Neural crest cell (in vitro differentiated cells): ENCODE measurements at places on chromosomes 5 and 9. TPM values are rescaled to one million over a fixed set of nuclear protein-coding genes. Genes with fewer than 3 reads are reported as not detected.
A peak's percentile ranks its signal among the peaks of the same experiment; 100 is the strongest.

- H3K36me3 ChIP-seq: no peaks in the 10 kb centered on the region
- no peak overlapping the region for H3K4me3 ChIP-seq
- H3K4me1 ChIP-seq: no peaks in the 10 kb centered on the region
- no peaks in the 10 kb centered on the region for H3K27me3 ChIP-seq
- no peak for DNase-seq
These were observed 109.1 kb downstream of the DOCK2 start for GRCh38 chr5:169746147-169746694.

DNA sequence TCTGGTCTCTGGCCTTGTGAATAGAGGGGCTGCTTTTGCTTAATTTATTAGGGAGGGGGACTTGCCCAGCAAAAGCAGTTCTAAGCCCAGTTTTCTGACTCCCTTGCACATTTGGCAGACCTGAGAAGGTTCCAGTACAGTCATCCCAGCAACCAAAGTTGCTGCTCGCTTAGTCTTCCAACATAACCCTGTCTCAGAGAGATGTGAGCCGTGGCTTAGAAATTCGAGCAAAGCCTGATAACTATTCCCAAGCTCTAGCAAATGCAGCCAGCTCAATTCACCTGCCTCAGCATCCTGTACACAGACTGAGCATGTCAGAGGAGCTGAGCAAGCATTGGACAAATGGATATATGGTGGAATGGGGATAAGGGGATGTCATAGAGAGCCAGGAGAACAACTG lies 401.9 kb downstream of the SPOCK1 start:
- H3K36me3 ChIP-seq: no peaks in the 10 kb centered on the region
- H3K4me3 ChIP-seq: no peak overlapping the region
- no peak overlapping the region for H3K27ac ChIP-seq
- DNase-seq: no peak

GRCh38 chr5:156393980-156394379 lies 67.0 kb downstream of the SGCD start:
- H3K27ac ChIP-seq: no peak overlapping the region
- H3K4me3 ChIP-seq: no peak overlapping the region
- no peaks in the 10 kb centered on the region for H3K36me3 ChIP-seq
- H3K27me3 ChIP-seq: no peaks in the 10 kb centered on the region

DNA sequence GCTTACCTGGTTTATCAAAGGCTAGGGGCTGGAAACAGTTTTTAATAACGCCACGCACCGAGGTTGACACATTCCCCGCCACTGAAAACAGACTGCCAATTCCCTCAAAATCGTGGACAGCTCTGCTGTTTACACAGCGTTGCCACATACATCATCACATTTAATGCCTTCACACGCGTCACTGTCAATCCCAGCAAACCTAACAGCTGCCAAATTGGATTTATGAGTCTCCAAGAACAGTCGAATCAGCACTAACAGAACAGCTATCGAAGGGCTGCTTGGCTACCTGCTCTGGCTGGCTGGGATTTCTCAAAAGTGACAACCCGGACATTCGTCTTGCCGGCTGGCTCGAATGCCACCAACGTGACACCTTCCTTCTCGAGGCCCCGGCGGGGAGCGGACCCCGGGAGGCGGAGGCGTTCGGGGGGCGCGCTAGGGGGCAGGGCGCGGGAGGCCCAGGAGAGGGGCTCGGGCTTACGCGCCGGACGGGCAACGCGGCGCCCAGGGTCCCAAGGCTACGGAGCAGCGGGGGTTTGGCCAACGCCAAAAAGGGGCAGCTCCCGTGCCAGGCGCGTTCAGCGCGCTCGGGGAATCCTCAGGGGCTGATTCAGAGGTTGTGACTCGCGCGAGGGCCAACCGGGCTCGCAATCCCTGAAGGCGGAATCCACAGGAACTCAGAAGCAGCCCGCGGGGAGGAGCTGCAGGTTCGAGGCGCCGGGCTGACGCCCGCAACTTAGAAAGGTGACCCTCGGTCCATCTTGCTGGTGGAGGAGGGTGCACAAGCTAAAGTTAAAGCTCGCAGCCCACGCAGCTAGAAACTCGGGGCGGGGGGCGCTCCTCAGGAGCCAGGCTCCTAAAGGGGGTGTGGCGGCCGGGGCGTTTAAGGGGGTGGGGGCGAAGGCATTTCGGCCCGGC lies 1.2 kb downstream of the CDC14B start:
- peaks cover 3% of the 10 kb centered on the region for H3K27me3 ChIP-seq
- H3K4me1 ChIP-seq: peaks cover 45% of the 10 kb centered on the region
- no peak for DNase-seq

DNA sequence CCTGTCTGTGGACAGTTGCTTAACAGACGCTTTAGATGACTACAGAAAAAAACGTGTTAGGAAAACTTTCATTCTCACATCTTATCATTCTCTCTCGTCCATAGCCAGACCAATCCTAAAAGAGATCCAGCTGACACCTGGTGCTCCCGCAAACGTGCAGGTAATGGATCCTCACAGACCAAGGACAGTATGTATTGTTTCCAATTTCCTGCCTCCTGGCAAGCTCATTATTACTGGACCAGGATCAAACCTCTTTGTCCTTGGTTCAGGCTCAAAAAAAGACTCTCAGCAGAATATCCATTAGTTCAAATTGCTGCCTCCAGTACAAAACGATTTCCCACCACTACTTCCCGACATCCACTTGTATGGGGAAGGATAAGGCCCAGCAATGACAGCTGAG lies 62.4 kb downstream of the SERINC5 start:
- H3K36me3 ChIP-seq: no peaks in the 10 kb centered on the region
- H3K4me1 ChIP-seq: peaks cover 60% of the 10 kb centered on the region
- peaks cover 11% of the 10 kb centered on the region for H3K27me3 ChIP-seq
- H3K4me3 ChIP-seq: peak overlapping the region; percentile 9

DNA sequence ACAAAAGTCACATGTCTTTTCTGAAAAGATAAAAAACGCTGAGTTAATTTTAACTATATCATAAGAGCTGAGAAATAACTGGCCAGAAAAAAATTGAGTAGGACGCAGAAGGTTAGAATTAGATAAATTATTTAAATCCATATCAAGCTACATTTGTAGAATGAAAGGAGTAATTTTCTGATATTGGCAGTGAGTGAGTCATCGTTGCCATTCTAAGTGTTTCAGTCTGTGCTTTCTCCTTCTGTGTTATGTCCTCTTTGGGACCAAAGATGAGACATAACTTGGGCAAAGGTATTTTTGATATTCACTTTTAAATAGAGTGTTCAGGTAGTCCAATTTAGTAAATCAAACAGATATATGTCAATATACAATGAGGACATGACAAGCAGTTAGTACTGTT lies 34.4 kb upstream of the KCNN2 start:
- no peaks in the 10 kb centered on the region for H3K36me3 ChIP-seq
- no peak for DNase-seq
- H3K27me3 ChIP-seq: no peaks in the 10 kb centered on the region
- no peak overlapping the region for H3K27ac ChIP-seq

DNA sequence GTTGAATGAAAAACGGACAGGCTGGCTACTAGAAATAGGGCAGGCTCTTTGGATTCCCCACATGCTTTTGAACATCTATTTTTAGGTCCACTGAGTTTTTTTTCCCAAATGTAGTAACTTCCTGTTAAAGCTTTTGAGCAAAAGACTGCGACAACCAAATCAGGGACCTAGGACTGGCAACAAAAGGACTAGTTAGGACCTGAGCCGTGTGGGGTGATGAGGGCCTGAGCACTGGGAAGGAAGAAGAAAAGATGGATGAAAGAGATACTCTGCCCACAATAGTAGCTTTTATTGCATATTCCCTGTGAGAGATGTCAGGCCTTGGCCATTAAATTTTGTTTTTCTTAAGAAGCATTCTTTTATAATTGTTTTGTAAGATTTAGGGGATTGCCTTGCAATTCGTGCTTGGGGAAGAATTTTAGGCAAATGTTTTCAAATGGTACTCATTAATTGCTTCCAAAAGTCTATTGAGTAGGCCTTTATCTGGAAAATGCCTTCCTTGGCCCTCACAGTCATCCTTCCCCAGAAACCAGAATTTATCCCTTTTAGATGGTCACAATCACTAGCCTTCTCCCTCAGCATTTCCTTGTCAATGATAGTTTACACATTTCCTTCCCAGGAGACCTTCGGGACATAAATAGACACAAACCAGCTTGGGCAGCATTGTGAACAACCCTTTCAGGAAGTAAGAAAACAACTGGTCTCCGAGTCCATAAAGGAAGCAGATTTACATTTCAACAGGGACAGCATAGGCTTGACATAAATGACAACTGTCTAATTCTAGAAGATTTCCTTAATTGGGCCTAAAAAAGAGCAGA lies 166.5 kb downstream of the RMI1 start:
- no peak overlapping the region for H3K4me3 ChIP-seq
- H3K27ac ChIP-seq: peak overlapping the region; percentile 89
- H3K27me3 ChIP-seq: peaks cover 15% of the 10 kb centered on the region
- no peak for DNase-seq

DNA sequence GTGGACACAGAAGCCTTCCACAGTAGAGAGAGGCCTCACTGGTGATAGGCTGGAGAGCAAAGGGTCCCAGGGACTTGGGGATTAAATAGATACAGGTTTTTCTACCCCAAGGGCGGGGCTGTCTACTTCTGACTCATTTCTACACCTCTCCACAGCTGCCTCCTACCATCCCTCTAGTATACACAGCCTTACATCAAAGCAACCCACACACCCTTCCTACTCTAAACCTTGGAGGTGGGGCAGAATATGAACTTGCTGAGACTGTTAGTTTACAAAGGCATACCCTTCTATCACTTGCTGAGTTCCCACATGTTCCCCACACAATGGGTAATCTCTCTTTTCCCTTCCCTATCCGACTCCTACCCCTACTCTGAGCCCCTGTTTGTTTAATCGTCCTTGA lies 19.9 kb upstream of the PCA3 start:
- no peaks in the 10 kb centered on the region for H3K4me1 ChIP-seq
- no peak for DNase-seq
- no peak overlapping the region for H3K27ac ChIP-seq
- H3K4me3 ChIP-seq: no peak overlapping the region
- peaks cover 6% of the 10 kb centered on the region for H3K36me3 ChIP-seq

- no peaks in the 10 kb centered on the region for H3K27me3 ChIP-seq
- no peaks in the 10 kb centered on the region for H3K4me1 ChIP-seq
- no peak for DNase-seq
- peaks cover 15% of the 10 kb centered on the region for H3K36me3 ChIP-seq
These were observed 35.5 kb downstream of the FBXO10 start for GRCh38 chr9:37540634-37541033.

- no peak for DNase-seq
- no peak overlapping the region for H3K4me3 ChIP-seq
- peaks cover 6% of the 10 kb centered on the region for H3K27me3 ChIP-seq
- H3K36me3 ChIP-seq: no peaks in the 10 kb centered on the region
- H3K4me1 ChIP-seq: peaks cover 11% of the 10 kb centered on the region
These were observed 45.7 kb upstream of the ALDH1B1 start for GRCh38 chr9:38346811-38347210.

DNA sequence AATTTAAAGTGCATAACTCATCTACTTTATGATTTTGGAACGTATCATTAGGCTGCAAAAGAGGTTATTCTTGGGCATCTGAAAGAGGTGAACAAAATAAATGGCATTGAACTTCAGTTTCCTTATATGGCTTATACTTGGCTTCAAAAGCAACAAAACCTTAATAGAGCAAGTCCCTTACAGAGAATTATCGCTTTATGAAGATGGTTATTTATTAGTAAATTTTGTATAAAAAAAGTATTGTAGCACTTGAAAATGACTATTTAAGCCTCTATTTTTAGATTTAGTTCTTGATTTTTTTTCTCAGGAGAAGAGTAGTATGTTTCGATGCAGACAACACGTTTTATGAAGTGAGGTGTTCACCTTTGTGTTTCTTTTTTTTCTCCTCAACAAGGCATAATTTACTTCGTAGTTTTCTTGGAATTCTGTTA lies 2.0 kb downstream of the ERBIN start:
- H3K4me3 ChIP-seq: peak overlapping the region; percentile 94
- H3K27ac ChIP-seq: peak overlapping the region; percentile 53
- no peaks in the 10 kb centered on the region for H3K27me3 ChIP-seq
- no peak for DNase-seq
- H3K4me1 ChIP-seq: peaks cover 44% of the 10 kb centered on the region
- no peaks in the 10 kb centered on the region for H3K36me3 ChIP-seq

- no peak for DNase-seq
- no peaks in the 10 kb centered on the region for H3K36me3 ChIP-seq
- H3K4me3 ChIP-seq: no peak overlapping the region
- H3K27ac ChIP-seq: no peak overlapping the region
These were observed 509.7 kb upstream of the CLINT1 start for GRCh38 chr5:158368686-158369085.

- H3K4me1 ChIP-seq: no peaks in the 10 kb centered on the region
- no peak overlapping the region for H3K27ac ChIP-seq
- no peak for DNase-seq
- H3K27me3 ChIP-seq: no peaks in the 10 kb centered on the region
- no peak overlapping the region for H3K4me3 ChIP-seq
These were observed 559.6 kb upstream of the ACO1 start for GRCh38 chr9:31824860-31825259.

DNA sequence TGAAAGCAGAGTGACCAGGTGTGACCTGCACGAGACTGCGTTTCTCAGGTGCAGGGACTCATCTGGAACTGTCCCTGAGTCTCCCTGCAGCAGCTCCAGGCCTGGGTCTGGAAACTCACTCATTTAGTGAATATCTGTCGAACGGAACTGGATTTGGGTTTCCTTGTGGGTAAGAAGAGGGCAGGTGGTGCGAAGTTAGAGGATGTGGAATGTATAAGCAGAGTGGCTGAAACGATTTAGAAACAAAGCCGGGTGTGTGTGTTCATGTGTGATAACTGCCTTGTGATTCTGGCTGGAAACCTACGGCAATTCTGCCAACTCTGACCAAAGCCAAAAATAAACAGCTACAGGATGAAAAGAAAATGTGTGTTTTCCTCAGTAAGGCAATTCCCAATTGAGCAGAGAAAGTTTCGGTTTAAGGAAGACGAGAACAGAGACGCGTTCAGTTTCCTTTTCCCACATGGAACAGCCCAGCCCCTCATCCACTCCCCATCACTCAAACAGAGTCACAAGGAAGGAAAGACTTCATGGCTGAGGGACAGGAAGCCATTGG lies 130.3 kb downstream of the NSG2 start:
- DNase-seq: no peak
- H3K4me3 ChIP-seq: no peak overlapping the region
- peaks cover 18% of the 10 kb centered on the region for H3K4me1 ChIP-seq
- no peaks in the 10 kb centered on the region for H3K27me3 ChIP-seq

GRCh38 chr5:8457187-8458037 lies 588.5 kb downstream of the MTRR start:
- H3K36me3 ChIP-seq: peaks cover 7% of the 10 kb centered on the region
- no peak overlapping the region for H3K27ac ChIP-seq
- H3K4me1 ChIP-seq: peaks cover 32% of the 10 kb centered on the region
- no peak overlapping the region for H3K4me3 ChIP-seq

GRCh38 chr9:120914953-120915352 lies 11.6 kb downstream of the TRAF1 start:
- peak overlapping the region; percentile 67 for H3K27ac ChIP-seq
- H3K4me3 ChIP-seq: no peak overlapping the region
- H3K27me3 ChIP-seq: no peaks in the 10 kb centered on the region
- H3K36me3 ChIP-seq: peaks cover 2% of the 10 kb centered on the region
- no peak for DNase-seq

FOXD4 gene
- 0.36 and 0.77 TPM in 2 replicates for total RNA-seq

VCAN gene
- 234 and 236 TPM in 2 replicates for total RNA-seq

NOXA1 gene
- 0.89 and 0.98 TPM in 2 replicates for total RNA-seq

TMC1 gene
- 0.33 and 0.36 TPM in 2 replicates for total RNA-seq

FAM221B gene
- total RNA-seq: 0.19 and 0.43 TPM in 2 replicates
